ENCODE measurements at places on chromosomes 6 and 20.

GRCh38 chr20:58511861-58512260 is 3.3 kb downstream of the APCDD1L start:
- DNase-seq = no peak

DNA sequence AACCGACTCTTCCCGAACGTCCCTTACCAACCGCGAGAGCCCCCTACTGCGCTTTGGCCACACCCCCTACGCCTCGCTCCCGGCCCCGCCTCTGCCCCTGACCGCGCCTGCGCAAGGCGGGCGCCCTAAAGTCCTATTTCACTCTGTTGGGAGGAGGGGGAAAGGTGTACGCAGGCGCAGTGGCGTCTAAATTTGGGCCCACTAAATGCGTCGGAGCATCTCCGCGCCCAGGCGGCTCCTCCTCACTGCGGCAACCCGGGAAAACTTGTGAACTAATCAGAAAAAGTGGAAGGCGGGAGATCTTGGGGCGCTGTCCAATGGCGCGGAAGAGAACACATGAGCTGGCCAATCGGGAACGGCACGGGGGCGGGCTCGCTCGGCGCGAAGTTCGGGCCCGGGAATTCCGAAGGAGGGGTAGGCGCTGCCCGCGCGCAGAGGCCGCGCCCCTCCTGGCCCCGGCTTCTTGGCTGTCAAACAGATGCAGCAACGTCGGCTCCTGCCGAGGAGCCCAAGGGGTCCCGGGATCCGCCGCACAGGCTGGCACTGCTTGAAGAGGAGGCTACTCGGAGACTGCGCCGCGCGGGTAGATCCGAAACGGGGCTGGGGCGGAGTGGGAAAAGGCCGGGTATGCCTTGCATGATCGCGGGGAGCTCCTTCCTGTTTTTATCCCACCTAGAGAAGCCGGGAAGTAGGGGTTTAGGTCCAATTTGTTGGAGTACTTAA is at the start of gene TCF19:
Gene TCF19, plus strand, starts transcription at position 450 of the 723 bp plus-strand sequence. CDS start 881 bp downstream, outside the sequence.
- DNase-seq = peak; percentile 100

DNA sequence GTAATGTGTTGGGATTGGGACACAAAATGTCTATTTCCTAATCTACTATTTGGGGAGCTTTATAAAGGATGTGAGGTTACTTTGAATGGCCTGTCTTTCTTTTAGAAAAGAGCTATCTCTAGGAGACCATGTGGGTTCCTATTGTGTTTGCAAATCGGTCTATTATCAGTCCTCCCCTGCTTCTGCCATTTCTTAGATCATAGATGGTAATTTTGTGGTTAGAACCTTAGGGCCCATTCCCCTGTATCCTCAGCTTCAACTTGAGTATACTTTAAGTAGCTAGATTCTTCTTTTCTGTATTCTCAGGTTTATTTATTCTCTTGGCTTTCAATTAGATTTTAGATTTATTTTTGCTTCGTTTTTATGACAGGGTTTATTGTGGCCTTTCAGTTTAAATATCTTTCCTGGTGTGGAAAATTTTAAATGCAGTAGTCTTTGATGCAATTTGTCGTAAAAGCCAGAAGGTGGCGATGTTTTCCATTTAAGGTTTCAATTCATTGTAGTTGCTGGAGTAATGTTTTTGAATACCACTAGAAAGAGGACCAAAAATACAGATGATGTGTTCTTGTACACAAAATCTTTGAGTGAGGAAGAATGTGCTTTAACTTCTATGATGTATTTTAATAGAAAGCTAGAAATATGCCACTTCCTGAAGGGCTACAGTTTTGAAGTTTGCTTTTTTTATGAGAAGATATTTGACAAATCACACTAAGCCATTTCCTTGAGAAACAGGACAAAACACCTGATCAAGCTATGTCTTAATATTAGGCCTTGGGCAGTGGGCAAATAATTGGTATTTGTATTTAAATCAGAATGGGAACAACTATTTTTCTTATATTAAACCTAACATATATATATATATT is 20.3 kb downstream of the TBPL1 start:
- no peak for DNase-seq

DNA sequence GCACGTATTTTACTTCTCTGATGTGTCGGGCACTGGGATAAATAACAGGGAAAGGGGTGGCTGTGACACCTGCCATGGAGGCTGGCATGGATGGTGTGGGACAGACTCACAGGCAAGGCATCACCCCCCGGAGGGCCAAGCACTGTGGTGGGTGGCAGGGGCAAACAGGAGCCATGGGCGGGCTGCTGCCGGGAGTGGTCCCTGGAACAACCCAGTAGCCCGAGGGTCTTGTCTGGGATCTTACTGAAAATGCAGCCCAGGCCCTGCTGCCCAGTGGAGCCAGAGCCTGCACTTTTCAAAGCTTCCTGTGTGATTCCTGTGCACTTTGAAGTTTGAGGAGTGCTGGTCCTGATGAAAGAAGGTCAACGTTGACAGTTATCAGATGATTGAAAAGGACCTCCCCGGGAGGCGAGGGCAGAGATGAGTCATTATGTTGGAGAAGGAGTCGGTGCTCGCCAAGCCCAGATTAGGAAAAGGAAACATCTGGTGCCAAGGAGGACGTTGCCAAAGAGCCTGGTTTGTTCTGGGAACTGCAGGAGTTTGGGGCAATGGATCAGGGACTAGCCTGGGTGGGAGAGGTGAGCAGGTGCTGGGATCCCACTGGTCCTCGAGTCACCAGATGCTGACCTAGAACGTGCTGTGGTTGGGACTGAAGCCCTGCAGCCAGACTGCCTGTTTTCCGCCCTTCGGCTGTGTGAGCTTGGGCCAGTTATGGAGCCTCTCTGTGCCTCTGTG is 130.0 kb upstream of the GGTLC1 start:
- no peak for DNase-seq

- DNase-seq = no peak
Measured at GRCh38 chr6:90049295-90049694, 155.0 kb downstream of the GJA10 start.

GRCh38 chr6:134758621-134759020 is 191.3 kb downstream of the ALDH8A1 start:
- no peak for DNase-seq

DNA sequence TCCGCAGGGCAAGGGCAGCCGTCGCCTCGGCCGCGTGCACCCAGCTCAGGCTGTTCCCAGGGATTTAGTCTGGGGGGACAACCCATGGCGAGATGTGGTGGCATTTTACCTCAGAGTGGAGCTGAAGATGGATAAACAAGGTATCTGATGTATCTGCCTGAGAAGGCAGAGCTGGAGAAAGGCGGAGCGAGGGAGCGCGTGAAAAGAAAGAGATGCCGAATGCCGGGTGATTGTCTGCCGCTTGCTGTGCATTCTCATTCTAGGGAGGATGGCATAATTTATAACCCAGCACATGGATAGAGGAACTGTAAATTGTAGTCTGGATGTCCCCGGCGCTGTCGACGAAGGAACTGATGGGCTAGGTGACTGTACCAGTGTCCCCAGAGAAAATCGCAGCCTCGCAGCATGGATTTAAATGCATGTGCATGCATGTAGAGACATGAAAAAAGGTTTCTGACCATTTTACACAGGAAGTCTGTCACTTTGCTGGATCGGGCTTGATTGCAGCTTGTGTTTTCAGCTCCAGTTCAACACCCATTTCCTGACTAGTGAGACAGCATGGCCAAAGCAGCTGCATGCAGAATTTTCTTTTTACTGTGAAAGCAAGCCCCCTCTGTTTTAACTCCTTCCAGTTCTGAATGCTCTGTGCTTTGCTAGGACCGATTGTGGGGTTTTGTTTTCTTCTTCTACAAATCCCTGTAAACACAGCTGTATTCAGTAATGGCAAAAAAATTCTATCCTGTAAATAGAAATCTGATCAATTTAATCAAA is 149.7 kb downstream of the PRL start:
- no peak for DNase-seq

- no peak for DNase-seq
Measured at GRCh38 chr20:62554214-62554897, 78.6 kb upstream of the GATA5 start.

- DNase-seq = peak; percentile 24
Measured at GRCh38 chr6:6610031-6610591, 21.6 kb downstream of the LY86 start.

DNA sequence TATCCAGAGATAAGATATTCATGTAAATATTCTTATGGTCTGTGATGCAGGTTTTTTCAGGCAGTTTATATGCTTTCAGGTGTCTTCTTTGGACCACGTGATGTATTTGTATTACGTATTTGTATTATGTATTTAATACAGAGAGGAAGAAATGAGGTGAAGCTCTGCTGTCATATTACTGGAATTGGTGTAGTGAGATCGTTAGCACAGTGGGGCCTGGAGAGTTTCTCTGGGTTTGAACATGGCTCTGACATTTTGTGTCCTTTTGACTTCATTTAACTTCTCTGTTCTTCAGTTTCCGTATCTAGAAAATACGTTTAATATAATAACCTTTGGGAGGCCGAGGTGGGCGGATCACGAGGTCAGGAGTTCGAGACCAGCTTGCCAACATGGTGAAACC is 1.6 kb upstream of the PRIM2 start:
- no peak for DNase-seq

DNA sequence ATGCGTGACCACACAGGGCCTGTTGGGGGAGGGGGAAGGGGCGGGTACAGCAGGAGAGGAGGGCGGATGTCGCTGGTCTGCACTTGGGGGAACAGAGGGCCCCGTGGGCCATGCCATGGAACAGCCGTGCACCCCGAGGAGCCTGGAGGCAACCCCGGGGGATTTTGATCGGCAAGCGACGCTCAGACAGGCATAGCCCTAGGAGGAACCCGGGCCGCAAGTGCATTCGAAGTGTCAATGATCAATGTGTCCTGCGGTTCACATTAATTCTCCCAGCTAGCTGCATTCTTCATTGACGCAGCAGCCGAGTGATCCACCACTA is 772.8 kb upstream of the DEFB115 start:
- DNase-seq = no peak

DNA sequence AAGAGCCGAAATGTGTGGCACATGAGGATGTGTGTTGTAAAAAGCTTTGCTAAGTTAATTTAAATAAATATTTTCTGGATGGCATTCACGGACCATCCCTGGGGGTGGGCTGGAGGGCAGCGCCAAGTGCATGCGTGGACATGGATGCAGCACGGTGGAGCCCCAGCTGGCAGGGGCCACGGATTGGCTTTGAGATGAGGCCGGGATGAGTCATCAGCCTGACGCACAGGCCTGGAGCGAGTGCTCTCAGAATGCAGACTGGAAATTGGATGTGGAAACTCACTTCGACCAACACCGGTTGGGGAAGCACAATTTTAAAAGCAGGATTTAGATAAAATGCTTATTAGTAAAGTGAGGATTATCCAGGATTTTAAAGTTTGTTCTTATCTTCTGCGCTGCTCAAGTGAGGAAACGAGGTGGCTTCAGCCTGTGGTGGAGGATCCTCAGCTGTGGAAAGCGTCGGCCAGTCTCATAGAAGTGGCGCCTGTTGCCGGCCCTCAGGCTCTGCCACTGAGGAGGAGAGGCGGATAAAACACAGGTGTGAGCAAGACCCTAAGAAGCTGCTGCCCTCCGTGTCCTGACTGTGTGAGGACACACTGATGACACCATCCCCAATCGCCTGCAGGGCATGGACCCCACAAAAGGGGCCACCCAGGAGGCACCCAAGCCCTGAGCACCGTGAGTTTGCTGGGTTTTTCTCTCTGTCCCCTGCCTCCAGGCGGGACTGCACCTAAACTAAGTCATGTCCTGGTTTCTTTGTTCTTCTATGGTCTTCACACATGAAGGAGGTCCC is 279.7 kb downstream of the CDH4 start:
- DNase-seq = no peak

GRCh38 chr6:105357165-105357564 is 45.7 kb downstream of the PREP start:
- no peak for DNase-seq

All from stimulated activated CD4-positive, alpha-beta T cell treated with anti-CD3 and anti-CD28 coated beads, Interleukin-4, amount 100 ng/mL, for 24 hours (primary cell).